ENCODE measurements at places on chromosomes 16 and 17.

- H3K27ac ChIP-seq: no peak overlapping the region
- DNase-seq: no peak
- H3K27me3 ChIP-seq: no peaks in the 10 kb centered on the region
These were observed 287.4 kb downstream of the HAPSTR1 start for GRCh38 chr16:9378876-9379275.

- DNase-seq: no peak
- no peaks in the 10 kb centered on the region for H3K4me1 ChIP-seq
- H3K4me3 ChIP-seq: no peak overlapping the region
These were observed 109.9 kb downstream of the VPS53 start for GRCh38 chr17:604765-605164.

- H3K4me1 ChIP-seq: no peaks in the 10 kb centered on the region
- no peak overlapping the region for H3K27ac ChIP-seq
- H3K27me3 ChIP-seq: peaks cover 7% of the 10 kb centered on the region
- no peaks in the 10 kb centered on the region for H3K36me3 ChIP-seq
These were observed 25.8 kb upstream of the STH start for GRCh38 chr17:45973099-45973780.

DNA sequence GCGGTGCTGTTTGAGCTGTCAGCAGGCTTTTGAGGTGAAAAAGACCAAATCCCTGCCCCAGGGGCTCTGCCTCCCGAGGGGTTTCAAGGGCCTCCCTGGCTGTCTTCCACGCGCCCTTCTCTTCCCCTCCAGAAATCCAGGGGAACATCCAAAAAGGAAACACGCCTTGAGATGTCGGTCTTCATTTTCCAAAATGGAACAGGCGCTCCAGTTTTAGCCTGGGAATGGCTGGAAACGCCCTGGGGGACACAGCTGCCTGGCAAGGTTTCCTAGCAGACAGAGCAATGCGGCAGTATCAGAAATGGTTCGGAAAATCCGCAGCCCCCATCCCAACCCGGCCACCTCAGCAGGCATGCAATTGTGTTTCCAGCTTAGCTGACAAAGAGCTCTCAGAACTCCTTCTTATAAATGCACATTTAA lies 16.6 kb upstream of the LITAF start:
- DNase-seq: no peak
- peaks cover 2% of the 10 kb centered on the region for H3K27me3 ChIP-seq

- no peak for DNase-seq
- no peak overlapping the region for H3K27ac ChIP-seq
- peaks cover 27% of the 10 kb centered on the region for H3K4me1 ChIP-seq
- no peak overlapping the region for H3K4me3 ChIP-seq
- H3K36me3 ChIP-seq: peaks cover 5% of the 10 kb centered on the region
These were observed 5.9 kb downstream of the ZNF771 start for GRCh38 chr16:30413112-30413806.
